ENCODE measurements at places on chromosomes 1 and 21. TPM values are rescaled to one million over a fixed set of nuclear protein-coding genes. Genes with fewer than 3 reads are reported as not detected.

HUNK gene
- 6.9 TPM for total RNA-seq

DNA sequence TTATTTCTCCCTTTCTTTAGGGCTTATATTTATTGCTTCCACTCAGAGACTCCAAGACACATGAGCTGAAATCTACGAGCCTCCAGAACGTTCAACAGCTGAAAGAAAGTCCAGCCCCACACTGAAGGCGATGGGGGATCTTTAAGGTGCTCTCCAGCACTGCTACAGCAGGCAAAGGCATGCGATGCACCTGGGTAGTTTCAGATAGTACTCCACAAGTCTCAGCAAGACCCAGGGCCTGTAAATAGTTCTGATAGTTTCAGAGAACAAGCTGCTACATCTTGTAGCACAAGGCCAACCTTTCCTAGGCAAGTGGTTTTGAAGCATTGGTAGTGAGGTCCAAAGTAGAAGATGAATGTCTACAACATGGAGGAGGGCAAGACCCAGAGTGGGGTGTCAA is 2.2 kb upstream of the HSD3B1 start:
- no peak for DNase-seq

DNA sequence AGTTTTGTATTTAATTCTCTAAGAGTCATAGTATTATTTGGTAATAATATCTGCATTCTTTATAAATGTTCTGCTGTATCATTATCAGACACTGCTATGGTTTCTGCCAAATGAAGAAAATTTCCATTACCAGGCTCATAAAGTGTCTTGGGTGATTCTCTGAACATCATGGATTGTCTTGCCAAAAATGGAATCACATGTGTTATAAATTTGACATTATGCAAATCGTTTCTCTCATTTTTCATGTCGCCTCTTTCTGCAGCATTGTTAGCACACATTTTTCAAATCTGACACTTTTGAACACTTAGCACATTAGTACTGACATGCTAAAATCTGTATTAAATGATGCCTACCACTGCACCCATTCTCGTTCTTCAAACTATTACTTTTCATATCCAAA is 74.2 kb upstream of the NEK7 start:
- DNase-seq = no peak

- no peak for DNase-seq
Observed at GRCh38 chr1:85078903-85079302, 30.6 kb upstream of the MCOLN3 start.

DNA sequence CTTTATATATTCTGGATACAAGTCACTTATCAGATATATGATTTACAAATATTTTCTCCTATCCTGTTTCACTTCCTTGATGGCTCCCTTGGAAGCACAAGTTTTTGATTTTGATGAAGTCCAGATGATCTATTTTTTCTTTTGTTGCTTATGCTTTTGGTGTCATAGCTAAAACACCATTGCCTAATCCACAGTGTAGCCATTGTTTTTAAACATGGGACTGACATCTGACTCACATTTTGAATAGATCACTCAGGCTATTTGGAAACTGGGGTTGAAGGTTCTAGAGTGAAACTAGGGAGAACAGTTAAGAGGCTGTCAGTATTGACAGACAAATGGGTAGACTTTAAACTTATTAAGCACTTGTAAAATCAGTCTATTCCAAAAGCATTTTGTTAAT is 16.6 kb downstream of the AK4 start:
- DNase-seq = no peak

All from uterus (tissue), 4 donors.